ENCODE measurements at places on chromosomes 13 and 19. TPM values are rescaled to one million over a fixed set of nuclear protein-coding genes. Genes with fewer than 3 reads are reported as not detected.

The TNNI3 gene
- 7,865 TPM for total RNA-seq

The PSG2 gene
- total RNA-seq: not detected

The ATP1A3 gene
- total RNA-seq: 242 TPM

The KLK15 gene
- total RNA-seq: not detected

The SH2D3A gene
- total RNA-seq: 0.40 TPM

The SIGLEC8 gene
- not detected for total RNA-seq

Data from cardiac septum (tissue), 1 donor.